ENCODE measurements at places on chromosomes 7 and 10.

GRCh38 chr10:88107296-88108097, 244.1 kb downstream of the PTEN start:
- no peak for DNase-seq

DNA sequence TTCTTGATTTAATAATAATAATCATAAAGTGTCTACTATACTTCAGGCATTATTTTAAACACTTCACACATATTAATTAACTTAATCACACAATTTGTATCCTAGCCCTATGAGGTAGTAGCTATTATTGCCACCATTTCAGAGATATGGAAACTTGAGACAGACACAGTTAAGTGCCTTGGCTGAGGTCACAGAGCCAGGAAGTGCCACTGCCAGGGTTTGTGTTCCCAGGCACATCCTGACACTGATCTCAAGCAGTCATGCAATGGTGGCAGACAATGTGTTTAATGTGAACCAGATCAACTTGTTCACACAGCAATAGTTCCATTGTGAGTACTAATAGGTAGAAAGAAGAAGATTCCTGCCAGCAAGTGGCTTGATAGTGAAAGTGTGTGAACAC, 666.0 kb downstream of the SUGCT start:
- no peak for DNase-seq

DNA sequence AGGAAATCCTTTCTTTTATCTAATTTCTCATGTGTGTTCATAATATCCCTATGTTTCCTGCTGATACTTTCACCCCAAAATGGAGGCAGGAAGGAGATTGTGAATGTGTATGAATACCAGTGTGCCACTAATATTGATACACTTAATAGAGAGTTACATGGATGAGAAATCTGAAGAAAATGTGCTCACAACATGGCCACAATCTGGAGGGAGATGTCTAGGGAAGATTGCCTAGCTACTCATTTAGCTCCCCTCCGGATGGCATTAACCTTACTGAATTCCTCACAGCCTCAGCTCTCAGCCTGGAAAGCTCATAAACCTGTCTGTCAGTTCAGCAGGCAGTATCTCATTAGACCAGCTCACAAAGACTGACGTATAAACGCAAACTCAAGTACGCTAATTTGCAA, 23.4 kb upstream of the DMTF1 start:
- DNase-seq: no peak

GRCh38 chr10:103295374-103296015, 18.6 kb downstream of the INA start:
- no peak for DNase-seq

GRCh38 chr7:144474800-144475615, 71.5 kb upstream of the NOBOX start:
- DNase-seq: no peak

GRCh38 chr10:115875172-115875571, 397.8 kb downstream of the GFRA1 start:
- no peak for DNase-seq

Measured in activated CD8-positive, alpha-beta memory T cell treated with anti-CD3 and anti-CD28 coated beads, Interleukin-2, amount 10 ng/mL, durations not matched to agents 7 days and 5 days (primary cell).